ENCODE measurements at places on chromosomes 2 and 18.

- DNase-seq: no peak
These were observed 205.1 kb upstream of the DPP10 start for GRCh38 chr2:114237331-114237730.

GRCh38 chr2:120959426-120959825, 223.8 kb downstream of the GLI2 start:
- DNase-seq: no peak

DNA sequence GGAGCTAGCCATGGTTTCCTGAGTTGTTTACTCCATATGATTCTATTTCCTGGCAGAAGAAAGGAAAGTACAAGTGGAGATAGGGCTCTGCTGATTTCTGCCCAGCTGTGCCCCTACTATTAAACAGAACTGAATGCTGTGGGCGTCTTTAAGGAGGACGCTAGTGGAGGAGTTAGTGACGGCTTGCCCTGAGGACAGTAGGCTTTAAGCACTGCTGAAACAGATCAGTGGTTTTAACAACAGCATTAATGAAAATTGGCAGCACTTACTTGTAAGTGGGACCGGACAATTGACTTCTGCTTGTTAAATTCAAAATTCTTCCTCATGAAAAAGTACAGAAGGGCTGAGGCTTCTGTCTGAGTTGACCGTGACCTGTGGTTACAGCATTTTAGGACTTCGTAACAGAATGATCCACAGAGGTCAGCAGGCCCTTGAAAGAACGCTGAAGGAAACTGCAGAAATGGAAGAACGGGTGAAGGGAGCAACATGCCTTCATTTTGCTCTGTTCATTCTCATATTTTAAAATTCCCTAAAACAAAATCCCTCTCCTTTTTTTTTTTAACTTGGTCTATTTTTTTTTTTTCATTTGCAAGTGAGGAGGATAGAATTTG, 80.6 kb upstream of the CCDC195 start:
- no peak for DNase-seq

- no peak for DNase-seq
These were observed 11.0 kb downstream of the MAP3K20 start for GRCh38 chr2:173086518-173087213.

DNA sequence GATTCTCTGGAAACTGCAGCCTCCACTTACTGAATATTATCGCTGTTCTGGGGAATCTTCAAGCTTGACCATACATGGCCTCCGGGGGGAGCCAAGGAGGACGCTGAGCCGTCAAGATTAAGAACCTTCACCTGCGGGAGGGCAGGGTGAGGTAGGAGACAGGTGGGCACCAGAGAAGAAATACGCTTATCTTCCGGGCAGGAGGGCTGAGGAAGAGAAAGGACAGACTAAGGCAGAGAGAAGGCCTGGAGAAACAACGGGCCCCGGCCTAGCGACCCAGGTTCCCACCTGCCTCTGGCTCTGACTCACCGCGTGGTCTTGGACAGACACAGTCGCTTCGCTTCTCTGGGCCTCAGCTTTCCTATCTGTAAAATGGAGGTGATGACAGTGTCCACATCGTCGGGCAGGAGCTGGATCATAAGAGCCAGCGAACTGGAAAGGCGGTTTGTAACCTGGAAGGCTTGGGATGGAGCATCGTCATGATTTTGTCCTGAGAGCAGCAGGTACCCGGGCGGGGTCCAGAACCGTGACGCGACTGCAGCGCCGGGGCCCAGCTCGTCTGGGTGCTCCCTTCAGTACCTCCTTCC, 659 bp downstream of the ZNF142 start:
- peak; percentile 72 for DNase-seq

- DNase-seq: no peak
These were observed 11.1 kb upstream of the ZNF532 start for GRCh38 chr18:58853561-58853960.

DNA sequence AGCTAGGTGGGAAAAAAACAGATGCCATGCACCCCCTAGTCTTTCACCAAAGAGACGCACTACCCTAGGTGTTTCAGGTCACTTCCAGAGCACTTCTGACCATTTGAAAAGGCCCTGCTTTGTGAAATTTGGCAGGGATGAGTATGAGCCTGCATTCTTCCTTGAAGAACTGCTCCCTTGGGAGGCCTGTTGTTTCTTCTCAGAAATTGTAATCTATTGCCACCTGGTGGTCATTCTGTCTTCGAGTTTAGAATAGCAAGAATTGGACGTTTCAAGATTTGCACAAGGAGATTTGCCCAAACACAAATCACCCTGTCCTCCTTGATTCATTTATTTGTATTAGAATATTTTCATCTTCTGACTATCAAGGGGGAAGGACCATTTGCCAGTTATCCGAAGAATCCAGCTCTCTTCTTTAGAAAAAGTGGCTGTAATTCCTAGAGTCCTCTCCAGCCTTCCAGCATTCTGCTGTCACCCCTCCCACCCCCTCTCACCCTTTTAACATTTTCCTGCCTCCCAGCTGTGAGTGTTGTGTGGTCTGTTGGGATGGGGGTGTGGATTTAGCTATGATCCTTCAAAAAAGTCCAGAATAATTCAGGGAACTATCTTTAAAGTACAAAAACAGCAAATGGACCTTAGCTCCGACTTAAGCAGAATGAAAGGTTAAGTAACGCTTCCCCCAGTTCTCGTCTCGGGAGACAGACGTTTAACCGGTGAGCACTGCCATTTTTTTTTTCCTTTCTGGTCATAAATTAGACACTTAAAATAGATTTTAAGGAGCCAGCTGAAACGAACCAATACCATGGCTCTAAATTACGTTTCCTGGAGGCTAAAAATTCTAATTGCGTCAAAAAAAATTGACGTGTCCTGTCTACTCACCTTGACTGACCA, 3.7 kb upstream of the GAD1 start:
- peak; percentile 57 for DNase-seq

DNA sequence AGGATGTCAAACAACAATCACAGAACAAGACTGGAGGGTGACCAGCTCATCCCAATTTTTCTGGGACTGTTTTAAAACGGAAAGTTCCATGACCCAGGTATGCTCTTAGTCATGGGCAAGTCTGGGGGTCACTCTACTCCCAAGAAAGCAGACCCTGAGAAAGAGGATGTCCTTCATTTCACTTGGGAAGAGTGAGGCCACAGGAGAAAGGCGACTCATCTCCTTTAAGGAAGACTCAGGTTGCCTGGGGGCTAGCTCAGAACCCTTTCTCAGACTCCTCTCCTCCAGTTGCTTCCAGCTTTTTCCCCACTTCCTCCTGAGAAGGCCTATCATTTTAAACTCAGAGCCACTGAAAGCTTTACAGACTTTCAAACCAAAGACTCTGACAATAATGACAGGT, 9.3 kb downstream of the RNF152 start:
- no peak for DNase-seq

GRCh38 chr18:45839414-45840395, 14.2 kb downstream of the SIGLEC15 start:
- peak; percentile 23 for DNase-seq

- no peak for DNase-seq
These were observed 138.2 kb downstream of the ASXL3 start for GRCh38 chr18:33716061-33716683.

- DNase-seq: peak; percentile 37
These were observed 26.3 kb upstream of the EPG5 start for GRCh38 chr18:45993438-45993837.

- no peak for DNase-seq
These were observed 61.3 kb downstream of the PMAIP1 start for GRCh38 chr18:59961070-59961469.

- DNase-seq: no peak
These were observed 274.7 kb upstream of the SIX2 start for GRCh38 chr2:45283764-45284620.

GRCh38 chr18:58727776-58728500, 56.7 kb downstream of the MALT1 start:
- DNase-seq: peak; percentile 9

DNA sequence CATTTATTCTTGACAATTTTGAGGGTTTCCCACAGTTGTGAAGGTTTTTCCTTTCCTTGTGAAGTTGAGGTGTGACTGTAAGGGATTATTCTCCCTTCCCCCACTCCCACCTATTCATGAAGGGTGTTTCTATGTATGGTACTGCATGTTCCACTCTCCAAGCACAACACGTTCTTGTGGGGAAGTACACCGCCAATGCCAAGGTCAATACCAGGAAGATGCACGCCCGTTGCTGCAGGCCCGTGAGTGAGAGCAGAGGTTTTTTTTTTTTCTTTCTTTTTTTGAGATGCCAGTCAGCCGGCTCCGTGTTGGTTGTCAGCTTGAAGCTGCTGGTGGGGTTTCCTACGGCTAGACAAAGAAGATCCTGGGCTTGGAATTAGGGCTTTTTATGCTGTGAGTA, 38.6 kb upstream of the EPHA4 start:
- DNase-seq: no peak

GRCh38 chr2:50525423-50525822, 506.5 kb downstream of the NRXN1 start:
- DNase-seq: no peak

- no peak for DNase-seq
These were observed 4.2 kb downstream of the ZNF516 start for GRCh38 chr18:76490670-76491472.

DNA sequence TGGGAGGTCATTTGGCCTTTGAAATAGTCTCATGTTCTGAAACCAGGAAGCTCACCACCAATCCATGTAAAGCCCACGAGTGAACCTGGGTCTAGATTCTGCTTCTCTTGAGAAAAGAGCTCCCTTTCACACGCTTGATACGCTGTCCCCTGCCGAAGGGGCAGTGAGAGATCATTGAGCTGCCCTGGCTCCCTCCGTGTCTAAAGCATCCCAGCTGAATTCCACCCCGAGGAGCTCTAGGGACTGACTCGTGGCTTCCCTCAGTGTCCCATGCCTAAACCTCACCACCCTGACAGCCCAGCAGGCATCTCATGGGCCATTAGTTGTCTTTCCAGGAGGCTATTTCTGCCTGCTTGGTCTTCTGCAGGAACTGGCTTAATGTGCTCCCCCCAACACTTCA, 68.6 kb downstream of the COL6A3 start:
- no peak for DNase-seq

GRCh38 chr2:37372000-37372399, 27.6 kb downstream of the QPCT start:
- DNase-seq: no peak

GRCh38 chr18:34741401-34741800, 31.3 kb downstream of the DTNA start:
- DNase-seq: no peak

DNA sequence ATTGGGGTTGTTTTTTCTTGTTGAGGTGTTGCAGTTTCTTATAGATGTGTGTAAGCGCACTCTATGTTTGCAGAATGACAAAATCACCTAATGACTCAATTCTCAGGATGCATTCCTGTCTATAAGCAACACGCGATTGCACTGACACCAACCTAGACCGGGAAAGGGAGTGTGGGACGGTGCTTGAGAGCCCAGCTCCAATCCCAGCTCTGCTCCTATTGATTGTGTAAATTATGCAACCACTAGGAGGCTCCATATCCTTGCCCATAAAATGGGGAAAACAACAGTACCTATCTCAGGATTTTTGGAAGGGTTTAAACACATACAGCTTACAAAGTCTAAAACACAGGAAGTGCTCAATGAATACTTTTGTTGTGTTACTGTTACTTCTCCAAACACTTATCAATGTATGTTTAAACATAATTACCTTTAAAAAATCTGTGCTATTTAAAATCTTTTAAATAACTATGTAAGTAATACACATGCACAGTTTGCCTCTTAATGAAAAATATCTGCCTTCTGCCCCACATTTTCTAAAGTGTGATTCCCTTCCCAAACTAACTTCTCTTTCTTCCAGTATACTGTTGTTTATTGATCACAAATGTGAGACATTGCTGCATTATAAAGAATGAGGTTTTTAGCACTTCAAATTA, 132.5 kb downstream of the SPHKAP start:
- DNase-seq: peak; percentile 48

DNA sequence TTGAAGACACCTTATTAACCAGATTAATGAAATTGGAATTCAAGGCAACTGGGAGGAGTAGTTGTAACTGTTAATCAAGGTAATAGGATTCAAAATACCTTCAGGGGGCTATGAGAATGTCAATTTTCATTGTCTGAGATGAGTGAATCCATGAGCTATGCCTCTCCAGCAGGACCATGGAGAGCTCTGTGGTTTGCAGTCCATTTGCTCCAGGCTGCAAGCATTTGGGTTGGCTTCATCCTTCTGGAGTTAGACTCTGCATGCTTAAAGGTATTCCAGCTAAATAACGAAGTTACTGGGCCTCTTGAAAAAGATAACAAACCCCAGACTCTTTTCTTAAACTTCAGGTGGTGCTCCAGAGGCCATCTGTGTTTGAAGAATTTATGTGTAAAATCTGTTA, 207.1 kb upstream of the SLC8A1 start:
- DNase-seq: peak; percentile 26

- DNase-seq: no peak
These were observed 5.4 kb upstream of the NCKAP5 start for GRCh38 chr2:133573491-133574162.
